ENCODE measurements at places on chromosomes 7 and 10.

DNA sequence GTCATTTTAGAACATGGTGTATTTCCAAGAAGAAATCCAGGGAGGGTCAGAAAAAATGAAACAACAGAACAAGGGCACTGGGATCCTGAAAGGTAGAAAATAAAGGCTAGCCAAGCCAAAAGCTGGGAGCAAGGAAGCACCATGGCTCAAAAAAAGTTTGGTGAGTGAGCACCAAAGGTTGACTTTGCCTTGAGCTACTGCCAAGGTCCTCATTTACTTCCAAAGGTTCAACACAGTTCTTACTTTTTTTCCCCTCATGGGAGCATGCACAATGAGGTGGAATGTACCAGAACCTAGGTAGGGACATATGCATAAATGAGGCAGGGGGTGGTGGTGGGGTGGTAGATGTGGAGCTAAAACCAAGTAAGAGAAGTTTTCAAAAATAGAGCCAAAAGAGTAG, 182.8 kb downstream of the CPEB3 start:
- DNase-seq, result no peak

GRCh38 chr10:69107176-69107490, 16.8 kb upstream of the VPS26A start:
- no peak for DNase-seq

DNA sequence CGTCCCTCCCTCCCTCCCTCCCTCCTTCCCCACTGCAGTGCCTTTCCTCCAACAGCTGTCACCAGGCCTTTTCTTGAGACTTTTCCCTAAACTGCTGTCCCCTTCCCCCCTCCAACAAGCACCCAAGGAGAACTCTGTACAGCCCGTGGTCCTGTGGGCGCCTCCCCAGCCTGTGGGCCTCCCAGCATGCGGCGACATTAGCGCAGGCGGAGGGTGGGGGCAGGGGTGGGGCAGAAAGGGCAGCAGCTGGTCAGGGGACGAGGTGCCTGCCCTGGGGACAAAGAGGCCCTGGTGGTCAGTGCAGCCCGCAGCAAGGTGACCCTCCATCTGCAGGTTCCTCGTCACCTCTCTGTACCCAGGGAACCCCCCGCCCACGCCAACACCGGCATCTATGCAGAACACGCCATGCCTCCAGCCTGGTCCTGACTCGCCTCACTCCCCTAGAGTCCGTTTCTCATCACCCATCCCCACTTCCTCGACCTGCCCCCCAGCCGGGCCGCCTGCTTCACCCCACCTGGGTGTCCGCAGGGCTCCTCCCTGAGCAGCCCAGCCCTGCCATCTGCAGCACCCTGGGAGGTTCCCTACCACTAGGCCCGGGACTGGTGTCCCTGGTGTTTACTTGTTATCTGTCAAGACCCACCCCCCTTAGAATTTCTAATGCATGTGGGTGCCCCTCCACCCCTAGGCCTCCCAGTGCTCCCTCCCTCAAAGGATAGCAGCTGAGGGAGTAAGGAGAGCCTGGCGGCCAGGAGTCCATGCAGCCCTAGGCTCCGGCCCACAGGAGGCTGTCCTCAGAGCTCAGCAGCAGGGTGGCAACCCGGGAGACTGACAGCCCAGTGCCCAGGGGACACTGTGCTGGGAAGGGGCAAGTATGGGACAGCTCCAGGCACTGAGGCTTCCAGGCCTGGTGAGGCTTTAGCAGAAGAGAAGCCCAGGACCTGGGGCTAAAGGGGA, 147.8 kb downstream of the ARHGAP22 start:
- DNase-seq, result no peak

DNA sequence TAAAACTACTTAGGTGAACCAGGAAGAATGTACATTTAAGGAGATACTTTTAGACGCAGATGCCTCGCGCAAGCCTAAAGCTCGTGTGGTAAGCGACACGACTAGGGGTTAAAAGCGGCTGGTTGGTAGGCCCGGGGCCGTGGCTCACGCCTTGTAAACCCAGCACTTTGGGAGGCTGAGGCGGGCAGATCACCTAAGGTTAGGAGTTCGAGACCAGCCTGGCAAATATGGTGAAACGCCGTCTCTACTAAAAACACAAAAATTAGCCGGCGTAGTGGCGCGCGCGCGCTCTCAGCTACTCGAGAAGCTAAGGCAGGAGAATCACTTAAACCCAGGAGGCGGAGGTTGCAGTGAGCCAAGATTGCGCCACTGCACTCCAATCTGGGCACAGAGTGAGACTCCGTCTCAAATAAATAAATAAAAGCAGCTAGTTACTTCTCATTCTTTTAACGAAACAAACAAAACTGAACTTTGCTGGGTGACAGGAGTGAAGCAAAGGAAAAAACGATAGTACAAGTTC, 879 bp downstream of the NUDT5 start:
- DNase-seq, result no peak

- no peak for DNase-seq
Measured at GRCh38 chr7:7136466-7137381, 45.6 kb upstream of the C1GALT1 start.

DNA sequence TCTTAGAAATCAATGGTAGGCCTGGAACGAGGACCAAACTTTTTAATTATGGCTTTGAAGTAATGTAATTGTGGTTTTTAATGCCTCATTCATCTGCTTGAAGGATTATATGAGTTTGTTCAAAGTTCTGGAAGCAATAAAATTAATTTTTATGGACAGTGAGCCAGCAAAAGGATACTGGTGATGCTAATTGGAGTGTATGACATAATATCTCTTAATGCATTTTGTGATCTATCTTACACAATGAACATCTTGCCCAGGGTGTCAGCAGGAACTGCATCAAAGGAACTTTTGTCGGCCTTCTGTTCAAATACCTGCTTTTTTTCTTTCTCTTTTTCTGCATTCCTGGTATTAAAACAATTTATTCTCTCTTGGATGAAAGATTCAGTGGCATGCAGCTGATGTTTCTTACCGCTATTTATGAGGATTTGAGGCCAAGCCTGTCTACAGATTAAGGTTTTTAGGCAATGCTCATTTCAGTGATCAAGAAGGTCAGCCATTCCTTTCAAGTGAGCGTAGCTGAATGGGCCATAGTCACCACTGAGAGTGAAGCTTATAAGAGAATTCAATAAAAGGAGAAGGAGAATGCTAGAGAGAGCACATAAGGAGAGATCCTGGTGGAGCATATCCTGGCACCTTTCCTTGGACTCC, 974.8 kb downstream of the SORCS3 start:
- DNase-seq, result no peak

DNA sequence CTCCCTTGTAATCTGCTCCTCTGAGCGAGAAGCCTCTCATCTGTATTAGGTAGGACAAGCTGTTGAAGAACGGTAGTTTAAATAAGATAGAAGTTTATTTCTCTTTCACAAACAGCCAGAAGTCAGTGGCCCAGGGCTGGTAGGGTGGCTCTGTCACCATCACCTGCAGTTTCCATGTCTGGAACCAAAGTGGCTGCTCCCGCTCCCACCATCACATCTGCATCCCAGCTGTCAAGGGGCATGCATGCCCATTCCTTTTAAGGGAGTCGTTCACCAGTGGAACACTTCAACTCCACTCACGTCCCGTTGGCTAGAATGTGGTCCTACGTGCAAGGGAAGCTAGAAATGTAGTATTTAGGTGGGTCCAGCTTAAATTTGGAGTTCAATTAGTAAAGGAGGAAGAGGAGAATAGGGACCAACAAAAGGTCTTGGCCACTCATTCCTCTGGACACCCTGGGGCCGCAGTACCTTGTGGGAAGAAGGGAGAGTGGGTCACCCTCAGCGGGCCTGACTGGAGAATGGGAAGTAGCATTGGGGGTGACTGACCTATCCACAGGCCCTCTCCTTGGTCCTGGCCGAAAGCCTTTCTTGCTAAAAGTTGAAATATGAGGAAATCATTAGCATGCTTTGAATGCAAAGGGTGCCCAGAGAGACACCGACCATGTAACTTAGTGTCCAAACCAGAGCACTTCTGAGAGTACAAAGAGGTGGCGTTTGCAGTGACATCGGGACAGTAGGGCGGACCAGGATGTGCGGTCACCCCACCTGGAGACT, 48.0 kb downstream of the ELFN1 start:
- no peak for DNase-seq

DNA sequence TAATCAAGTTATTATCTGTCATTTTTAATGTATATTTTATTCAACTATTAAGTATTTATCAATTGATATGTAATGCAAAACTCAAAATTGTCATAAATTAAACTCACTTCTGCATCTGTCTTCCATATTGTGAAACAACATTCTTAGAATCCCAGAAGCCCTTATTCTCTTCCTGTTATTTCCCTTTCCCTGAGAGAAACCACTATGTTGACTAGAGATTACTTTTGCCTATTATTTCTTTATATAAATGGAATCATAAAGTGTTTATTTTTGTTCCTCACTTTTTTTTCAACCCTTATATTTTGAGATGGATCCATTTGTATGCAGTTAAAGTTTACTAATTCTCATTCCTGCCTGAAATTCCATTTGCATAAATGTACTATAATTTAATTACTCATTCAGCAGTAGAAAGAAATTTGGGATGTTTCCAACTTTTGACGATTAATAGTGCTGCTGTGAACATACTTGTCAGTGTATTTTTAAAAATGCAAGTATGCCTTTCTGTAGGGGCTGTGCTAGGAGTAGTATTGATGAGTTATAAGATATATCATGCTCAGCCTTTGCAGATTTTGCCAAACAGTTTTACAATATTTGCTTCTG, 211.2 kb downstream of the SEMA3D start:
- no peak for DNase-seq

- no peak for DNase-seq
Measured at GRCh38 chr7:143012409-143012808, 14.5 kb downstream of the OR9A2 start.

DNA sequence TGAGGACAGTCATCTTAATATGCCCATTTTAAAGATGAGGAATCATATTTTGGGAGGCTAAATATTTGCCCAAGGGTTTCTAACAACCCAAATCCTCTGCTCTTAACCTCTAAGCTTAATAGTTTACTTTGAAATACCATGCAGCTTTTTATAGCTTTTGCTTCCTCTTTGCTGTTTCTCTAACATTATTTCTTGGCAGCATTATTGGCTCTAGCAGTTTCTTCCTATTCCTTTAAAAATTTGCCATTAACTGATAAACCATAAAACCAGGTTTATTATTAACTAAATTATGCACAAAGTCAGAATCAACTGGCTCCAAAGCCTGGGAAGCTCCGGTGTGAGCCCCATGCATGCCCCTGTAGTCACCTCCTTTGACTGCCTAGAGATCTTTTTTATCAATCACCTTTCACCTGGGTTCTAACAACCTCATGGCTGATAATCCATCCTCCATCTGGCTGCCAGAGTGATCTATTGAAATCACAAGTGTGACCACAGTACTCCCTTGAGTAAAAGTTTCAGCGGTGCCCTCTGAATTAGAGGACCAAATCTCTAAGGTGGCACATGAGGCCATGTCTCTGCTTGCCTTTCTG, 62.4 kb downstream of the ITGB8 start:
- no peak for DNase-seq

DNA sequence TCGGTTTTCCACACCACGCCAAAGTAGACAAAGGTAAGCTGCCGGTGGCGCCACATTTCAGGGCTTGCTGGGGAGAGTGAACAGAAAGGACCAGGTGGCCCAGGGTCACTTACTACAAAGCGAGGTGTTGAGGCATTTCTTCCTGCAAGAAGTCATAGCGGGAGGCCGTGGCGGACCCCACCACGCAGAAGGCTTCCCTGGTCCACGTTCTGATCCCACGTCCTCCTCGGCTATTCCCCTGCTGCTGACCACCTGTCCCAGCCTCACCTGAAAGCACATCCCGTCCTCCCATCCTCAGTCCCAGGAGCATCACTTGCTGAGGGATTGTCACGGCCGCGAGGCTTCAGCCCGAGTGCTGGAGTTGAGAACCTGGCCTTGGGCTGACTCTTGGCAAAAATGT, 139.2 kb downstream of the DYNC2I1 start:
- DNase-seq, result no peak

DNA sequence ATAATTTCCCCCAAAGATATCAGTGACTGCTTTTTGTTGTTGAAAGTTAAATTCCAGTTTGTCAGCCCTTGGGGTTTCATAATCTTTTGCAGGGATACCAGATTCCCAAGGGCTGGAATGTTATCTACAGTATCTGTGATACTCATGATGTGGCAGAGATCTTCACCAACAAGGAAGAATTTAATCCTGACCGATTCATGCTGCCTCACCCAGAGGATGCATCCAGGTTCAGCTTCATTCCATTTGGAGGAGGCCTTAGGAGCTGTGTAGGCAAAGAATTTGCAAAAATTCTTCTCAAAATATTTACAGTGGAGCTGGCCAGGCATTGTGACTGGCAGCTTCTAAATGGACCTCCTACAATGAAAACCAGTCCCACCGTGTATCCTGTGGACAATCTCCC, 3.2 kb downstream of the CYP26A1 start:
- DNase-seq, result no peak

GRCh38 chr10:79241990-79242619, 105.2 kb upstream of the PPIF start:
- no peak for DNase-seq

- no peak for DNase-seq
Measured at GRCh38 chr7:108308276-108308675, 148.0 kb downstream of the NRCAM start.

GRCh38 chr10:106957823-106958588, 206.5 kb downstream of the SORCS1 start:
- no peak for DNase-seq

GRCh38 chr7:99094401-99094800, 49.5 kb downstream of the SMURF1 start:
- DNase-seq, result no peak

DNA sequence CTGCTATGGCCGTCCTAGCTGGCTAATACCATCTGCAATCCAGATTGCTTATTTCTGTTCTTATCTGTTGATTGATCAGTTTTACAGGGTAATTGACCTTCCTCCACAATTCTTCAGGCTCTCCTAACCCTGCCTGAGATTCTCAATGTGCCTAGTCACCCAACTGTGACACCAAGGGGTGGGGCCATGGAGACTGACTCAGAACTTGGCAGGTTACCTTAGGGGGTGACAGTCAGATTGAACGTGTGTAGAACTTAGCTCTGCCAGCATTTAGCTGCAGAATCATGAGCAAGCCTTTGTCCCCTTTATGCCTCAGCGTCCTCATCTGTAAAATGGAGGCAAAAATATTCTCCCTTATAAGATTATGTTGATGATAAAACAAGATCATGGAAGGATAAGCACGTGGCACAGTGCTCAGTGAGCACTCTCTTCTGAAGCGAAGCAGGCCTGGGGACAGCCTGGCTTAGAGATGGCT, 19.1 kb upstream of the LEP start:
- DNase-seq, result no peak

- no peak for DNase-seq
Measured at GRCh38 chr10:12512332-12513002, 163.1 kb downstream of the CAMK1D start.

DNA sequence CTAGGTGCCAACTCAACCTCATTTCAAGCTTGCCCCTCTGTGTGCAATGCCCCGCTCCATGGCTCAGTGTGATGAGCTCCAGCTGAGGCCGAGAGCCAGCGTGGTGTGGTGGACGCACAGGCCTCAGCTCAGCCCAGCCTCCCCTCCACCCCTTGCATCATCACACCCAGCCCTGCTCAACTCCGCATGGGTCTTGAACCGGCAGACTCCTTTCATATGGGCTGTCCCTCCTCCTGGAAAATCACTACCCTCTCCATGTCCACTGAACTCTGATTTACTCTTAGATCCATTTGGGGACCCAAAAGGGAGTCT, 16.6 kb upstream of the SLC18A3 start:
- no peak for DNase-seq

- DNase-seq, result no peak
Measured at GRCh38 chr7:141430455-141431139, 120.6 kb upstream of the AGK start.

Data from T follicular helper cell (primary cell).